ENCODE measurements at places on chromosomes 3 and 15. TPM values are rescaled to one million over a fixed set of nuclear protein-coding genes. Genes with fewer than 3 reads are reported as not detected.

Gene OR5H1
- polyA plus RNA-seq, result not detected

Gene PIERCE2
- 6.3 TPM for polyA plus RNA-seq

DNA sequence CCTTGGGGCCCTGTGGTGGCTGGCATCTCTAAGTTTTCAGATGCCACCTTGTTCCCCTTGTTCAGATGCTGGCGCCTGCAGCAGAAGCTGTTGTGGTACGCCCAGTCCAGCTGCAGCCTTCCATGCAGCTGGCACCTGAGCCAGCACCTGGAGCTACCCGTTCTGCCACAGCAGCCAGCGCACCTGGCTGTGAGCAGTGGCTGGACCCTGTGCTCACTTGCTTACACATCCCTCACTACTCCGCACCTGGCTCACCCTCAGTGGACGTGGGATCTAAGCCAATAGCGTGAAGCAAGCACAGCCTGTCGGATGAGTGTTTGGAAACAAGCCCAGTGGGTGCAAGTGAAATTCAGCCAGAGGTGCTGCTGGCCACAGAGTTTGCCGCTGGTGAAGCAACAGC, 607.5 kb upstream of the BCHE start:
- DNase-seq, result no peak

DNA sequence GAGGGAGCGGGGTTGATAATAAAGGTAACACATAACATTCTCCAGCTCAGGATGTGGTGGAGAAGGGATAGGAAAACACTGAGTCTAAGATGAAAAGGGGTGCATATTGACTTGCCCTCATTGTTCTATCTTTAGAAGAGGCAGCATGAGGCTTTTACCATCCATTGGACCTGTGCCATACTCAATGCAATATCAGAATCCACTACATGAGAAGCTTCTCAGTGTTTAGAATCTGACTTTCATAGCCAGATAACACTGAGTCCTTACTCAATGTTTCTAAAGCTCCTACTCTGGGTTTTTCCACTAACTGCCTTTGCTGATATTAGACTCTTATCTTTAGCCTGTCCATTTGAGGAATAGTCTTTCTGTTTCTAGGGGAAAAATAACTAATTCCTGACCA, 24.3 kb upstream of the GADL1 start:
- DNase-seq, result no peak
